DND-41 (cell line): ENCODE measurements at places on chromosomes 6 and 20.

DNA sequence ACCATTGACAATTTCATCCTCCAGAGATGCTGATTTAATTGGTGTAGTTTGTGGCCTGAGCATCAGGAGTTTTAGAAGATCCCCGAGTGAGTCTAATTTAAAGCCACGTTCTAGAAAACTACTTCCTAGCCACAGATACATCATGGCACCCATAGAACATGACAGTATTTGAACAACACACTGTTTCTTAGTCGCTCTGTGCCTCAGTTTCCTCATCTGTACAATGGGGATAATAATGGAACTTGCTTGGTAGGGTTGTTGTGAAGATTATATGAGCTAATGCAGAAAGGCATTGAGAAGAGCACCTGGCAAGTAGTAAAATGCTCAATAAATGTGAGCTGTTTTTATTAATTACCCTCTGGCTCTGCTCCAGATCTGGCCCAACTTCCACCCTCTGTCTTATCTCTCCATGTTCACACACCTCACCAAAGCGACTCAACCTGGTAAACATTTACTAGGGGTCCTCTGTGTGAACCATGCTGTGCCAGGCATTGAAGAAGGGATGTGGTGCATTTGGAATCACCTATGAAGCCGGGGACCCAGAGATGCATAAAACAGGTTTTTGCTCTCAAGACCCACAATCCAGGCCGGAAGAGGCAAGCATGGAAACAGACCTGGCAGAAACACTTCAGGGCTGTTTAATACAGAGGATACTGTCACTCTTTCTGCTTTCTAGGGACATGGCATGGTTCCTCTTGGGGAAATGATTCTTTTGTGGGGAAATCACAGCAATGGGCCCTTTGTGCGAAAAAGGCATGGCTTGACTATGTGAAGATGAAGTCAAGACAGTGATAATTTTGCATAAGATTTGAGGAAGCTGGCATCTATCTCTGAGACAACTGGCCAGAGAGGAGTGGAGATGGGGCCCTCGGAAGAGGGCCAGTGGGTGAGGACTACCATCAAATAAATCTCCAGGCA lies 16.2 kb upstream of the MRPS18A start:
- no peak for DNase-seq

- DNase-seq, result no peak
These were observed 205.7 kb downstream of the ANKRD60 start for GRCh38 chr20:58022711-58023110.

GRCh38 chr6:52364480-52365166 lies 2.7 kb downstream of the PAQR8 start:
- DNase-seq, result no peak

GRCh38 chr6:135071541-135071940 lies 16.9 kb upstream of the HBS1L start:
- DNase-seq, result no peak

- DNase-seq, result no peak
These were observed 250.0 kb downstream of the DLL1 start for GRCh38 chr6:170040906-170041305.

DNA sequence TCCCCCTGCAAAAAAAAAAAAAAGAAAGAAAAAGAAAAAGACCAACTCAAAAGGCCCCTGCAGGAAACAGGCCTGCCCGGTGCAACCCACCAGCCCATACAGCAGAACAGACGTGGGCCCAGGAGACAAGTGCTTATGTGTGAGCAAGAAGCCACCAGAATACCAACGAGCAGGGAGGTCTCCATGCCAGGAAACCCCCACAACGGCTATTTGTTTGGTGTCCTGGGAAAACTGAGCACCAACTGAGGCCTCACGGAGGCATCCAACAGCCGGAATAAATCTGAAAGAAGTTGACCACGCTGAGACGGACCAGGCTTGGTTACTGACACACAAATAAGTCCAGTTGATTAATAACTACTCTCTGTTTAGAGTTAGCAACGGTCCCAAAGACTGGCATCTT lies 29.7 kb downstream of the PTPRT start:
- no peak for DNase-seq
